Fibroblast of skin of scalp (primary cell): ENCODE measurements at places on chromosomes 13 and 19.

GRCh38 chr19:48645620-48646000 lies 377 bp downstream of the CA11 start:
- no peak for DNase-seq

DNA sequence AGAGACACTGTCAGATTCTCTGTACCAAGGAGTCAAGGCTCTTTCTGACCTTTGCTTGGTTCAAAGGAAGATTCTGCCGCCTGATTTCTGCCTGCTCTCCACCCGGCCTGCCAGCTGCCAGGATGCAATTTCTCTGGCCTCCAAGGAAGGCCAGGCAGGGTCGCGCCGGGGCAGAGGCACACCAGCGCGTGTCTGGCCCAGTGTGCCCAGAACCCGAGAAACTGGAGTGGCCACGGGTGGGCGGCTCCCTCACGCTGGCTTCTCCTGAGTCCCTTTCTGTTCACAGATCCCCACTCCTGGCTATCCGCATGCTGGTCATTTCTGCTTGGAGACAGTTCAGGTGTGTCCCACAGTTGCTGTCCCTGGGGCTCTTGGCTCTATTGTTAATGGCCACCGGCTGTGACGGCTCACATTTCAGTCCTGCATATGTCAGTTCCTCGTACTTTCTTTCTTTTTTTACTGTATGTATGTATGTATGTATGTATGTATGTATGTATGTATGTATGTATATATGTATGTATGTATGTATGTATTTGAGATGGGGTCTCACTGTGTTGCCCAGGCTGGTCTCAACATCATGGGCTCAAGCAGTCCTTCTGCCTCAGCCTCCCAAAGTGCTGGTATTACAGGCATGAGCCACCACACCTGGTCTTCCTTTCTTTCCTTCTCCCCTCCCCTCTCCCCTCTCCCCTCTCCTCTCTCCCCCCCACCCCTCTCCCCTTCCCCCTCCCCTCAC lies 16.9 kb downstream of the TMPRSS9 start:
- no peak for DNase-seq

- DNase-seq: peak; percentile 14
Measured at GRCh38 chr19:16888629-16889365, at the start of gene F2RL3. F2RL3 (plus strand) TSS chr19:16888999; CDS start chr19:16889190, 191 bp downstream.

GRCh38 chr19:8109890-8110662 lies 39.3 kb downstream of the FBN3 start:
- no peak for DNase-seq

DNA sequence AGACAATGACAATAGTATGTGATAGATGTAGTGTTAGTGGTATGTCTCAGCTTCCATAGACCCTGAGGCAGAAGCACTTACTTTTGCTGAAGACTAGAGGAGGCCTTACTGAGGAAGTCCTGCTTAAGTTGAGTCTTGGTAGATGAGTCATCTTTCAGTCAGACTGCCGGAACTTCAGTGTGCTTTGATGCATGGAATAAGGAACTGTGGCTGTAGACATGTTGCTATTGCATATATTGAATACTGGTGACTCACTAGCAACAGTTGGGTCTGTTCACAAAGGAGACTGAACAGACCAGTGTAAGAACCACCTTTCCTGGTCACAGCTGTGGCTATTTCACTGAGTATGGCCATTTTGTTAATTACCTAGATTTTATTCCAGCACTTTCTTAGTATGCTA lies 1000.6 kb downstream of the OLFM4 start:
- peak; percentile 41 for DNase-seq

GRCh38 chr19:2957160-2957559 lies 12.4 kb upstream of the ZNF77 start:
- DNase-seq: no peak

DNA sequence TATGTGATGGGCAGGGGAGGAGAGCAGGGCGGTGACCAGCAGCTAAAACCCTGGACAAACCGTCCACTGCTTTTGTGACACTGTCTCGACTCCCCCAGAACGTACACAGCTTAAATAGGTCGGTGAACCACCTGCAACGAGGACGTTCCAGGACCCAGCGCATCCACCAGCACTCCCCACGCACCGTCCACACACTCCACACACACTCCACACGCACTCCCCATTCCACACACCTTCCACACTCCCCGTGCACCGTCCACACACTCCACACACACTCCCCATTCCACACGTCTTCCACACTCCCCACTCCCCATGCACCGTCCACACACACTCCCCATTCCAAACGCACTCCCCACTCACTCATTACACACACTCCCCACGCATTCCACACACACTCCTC lies 38.3 kb upstream of the C13orf46 start:
- DNase-seq: no peak

DNA sequence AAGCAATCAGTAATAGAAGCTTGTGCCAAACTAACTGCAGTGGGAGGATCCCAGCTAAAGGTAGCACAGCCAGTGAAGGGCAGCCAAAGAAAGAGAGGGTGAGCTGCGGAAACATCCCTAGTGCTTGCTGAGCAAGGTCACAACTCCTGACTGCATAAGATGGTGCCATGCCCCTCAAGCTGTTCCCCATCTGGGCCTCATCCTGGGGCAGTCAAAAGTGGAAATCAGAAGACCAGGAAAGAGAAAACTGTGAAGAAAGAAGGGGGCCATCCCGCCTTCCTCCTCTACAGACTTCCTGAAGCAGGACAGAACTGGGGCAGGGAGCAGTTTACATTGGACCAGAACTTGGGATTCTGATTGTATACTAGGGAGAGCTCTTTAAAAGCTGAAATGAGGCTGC lies 159.2 kb downstream of the TNFSF13B start:
- DNase-seq: no peak

DNA sequence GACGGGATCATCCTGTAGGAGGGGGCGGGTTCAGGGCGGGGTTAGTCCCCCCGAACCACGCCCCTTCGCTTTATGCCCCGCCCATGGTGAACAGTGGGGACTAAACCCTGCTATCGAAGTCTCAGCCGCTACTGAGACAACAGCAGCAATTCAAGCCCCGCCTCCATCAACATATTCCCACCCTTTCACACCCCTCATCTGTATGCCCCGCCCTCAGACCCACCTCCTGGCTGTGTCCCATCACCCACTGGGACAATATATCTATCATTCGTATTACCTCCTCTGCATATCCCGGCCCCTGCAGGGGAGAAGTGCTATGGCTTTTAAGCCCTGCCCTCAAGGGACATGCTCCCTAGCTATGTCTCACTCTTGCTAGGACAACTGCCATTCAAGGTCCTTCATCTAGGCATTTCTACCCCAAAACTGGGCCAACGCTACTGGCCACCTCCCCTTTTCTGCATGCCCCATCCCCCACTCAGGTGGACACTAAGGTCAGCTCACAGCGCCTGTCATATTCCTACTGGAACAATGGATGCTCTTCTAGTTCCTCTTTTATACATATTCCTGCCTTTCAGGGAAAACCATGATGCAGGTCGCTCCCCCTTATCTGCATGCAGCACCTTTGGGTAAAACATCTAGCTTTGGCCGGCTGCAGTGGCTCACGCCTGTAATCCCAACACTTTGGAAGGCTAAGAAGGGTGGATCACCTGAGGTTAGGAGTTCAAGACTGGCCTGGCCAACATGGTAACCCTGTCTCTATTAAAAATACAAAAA lies 11.9 kb downstream of the LRFN1 start:
- DNase-seq: no peak

- peak; percentile 78 for DNase-seq
Measured at GRCh38 chr13:36919833-36920615, at the start of gene SMAD9. SMAD9 (minus strand) TSS chr13:36920238; CDS start chr13:36879689, 40,549 bp downstream.

- DNase-seq: no peak
Measured at GRCh38 chr13:62251734-62252133, 836.1 kb upstream of the PCDH20 start.

- DNase-seq: no peak
Measured at GRCh38 chr13:53490752-53491151, 462.1 kb downstream of the OLFM4 start.

GRCh38 chr13:58655086-58655485 lies 1023.5 kb downstream of the PCDH17 start:
- DNase-seq: no peak

DNA sequence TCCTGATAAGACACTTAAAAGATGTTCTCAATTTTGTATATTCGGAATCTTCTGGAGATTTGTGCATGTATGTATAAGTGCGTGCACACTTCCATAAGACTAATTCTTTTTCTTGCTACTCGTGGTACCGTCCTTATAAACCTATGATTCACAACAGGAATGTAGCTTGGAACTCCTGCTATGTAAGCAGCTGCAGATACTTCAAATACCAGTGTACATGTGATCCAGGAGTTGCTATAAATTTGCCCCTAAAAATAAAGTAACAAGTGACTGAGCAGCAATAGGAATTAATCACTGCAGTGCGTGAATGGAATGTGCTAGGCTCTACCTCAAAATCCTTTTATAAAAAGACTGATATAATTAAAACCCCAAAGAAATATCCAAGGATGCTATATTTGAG lies 214.9 kb downstream of the KLF5 start:
- peak; percentile 88 for DNase-seq

- DNase-seq: peak; percentile 76
Measured at GRCh38 chr19:55472463-55472862, 4.0 kb upstream of the ZNF628 start.

GRCh38 chr19:46288896-46289588 lies 7.8 kb upstream of the HIF3A start:
- DNase-seq: peak; percentile 86

DNA sequence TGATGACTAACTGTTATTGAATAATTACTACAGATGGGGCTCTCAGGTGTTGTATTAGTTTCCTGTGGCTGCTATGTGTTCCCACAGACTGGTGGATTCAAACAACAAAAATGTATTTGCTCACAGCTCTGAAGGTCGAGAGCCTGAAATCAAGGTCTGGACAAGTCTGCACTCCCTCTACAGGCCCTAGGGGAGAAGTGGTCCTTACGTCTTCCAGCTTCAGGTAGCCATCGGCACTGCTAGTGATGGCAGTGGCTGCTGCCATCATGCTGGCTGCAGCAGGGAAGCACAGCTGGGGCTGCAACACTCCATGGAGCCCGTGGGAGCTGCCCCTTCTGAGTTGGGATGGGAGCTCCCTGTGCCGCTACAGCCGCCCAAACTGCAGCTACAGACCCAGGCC lies 1.9 kb downstream of the TEX26 start:
- DNase-seq: no peak

- DNase-seq: peak; percentile 91
Measured at GRCh38 chr13:44237276-44237767, 136.3 kb upstream of the SERP2 start.

- DNase-seq: no peak
Measured at GRCh38 chr13:79245937-79246577, 160.0 kb downstream of the RBM26 start.

GRCh38 chr19:4012975-4013634 lies 5.6 kb downstream of the PIAS4 start:
- DNase-seq: no peak

- DNase-seq: no peak
Measured at GRCh38 chr19:38559428-38560401, 58.0 kb downstream of the MAP4K1 start.

DNA sequence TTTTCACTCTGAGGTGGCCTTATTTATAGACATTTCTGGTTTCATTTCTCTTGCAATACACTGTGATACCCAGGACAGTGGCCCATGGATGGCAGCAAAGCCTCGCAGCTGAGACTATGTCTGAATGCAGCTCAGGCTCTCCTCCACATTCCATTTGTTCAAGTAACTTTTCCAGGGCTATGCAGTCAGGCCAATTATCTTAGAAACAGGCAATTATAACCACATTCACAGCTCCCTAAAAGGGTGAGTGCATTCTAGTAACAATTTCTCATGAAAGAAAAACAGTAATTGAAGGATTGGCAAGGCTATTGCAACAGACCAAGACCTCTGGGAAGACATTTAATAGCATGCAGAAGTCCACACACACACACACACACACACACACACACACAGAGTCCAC lies 264.0 kb downstream of the TBC1D4 start:
- DNase-seq: peak; percentile 92

DNA sequence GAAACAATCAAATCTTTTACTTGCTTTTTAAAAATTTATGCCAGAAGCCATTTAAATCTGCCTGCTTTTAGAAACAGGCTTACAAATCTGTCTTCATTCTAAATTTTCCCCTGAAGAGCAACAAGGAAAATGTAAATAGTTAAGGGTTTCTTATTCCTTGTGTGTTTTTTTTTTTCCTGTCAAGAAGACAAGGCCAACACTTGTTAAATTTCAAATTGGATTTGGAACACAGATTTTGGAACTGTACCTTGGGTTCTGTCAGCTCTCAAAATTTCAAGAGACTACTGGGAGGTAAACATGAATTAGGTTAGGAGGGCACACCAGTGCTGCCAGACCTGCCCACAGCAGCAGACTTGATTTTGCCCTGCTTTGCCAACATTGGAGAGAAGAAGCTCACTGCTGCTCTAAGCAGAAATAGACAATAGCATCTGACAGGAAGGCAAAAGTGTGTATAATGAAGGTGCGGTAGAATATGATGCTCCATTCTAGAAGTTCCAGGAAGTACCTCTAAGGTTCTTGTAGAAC lies 121.7 kb downstream of the NHLRC3 start:
- DNase-seq: no peak

GRCh38 chr19:5957170-5957569 lies 20.8 kb downstream of the RANBP3 start:
- no peak for DNase-seq

DNA sequence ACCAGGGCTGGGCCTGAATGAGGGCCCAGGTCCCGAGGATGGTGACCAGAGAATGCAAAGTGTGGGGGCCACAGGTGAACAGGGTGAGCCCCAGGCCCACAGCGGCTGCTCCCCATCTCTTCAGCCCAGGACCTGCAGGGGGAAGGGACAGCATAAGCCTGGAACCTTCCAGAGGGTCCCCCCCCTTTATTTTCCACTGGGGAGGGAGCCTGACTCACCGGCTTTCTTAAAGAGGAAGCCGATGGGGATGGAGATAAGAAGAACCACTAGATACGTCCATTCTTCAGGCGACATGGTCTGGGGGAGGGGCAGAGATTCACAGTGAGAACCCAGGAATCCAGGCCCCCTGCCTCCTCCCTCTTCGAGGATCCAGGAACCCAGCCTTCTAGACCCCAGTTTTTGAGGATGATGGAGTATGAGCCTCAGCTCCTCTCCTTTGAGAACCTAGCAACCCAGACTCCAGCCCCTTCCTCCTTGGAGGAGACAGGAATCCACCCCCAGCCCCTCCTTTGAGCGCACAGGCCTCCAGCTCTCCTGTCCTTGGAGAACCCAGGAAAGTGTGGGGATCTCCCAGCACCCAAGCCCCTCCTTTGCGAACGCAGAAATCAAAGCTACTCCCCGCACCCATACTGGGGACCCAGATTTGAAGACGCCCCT lies 1.0 kb downstream of the MBOAT7 start:
- peak; percentile 33 for DNase-seq
